Stimulated activated CD8-positive, alpha-beta memory T cell treated with anti-CD3 and anti-CD28 coated beads, Interleukin-7, amount 100 ng/mL, for 4 hours (primary cell): ENCODE measurements at places on chromosomes 2 and 18.

GRCh38 chr2:45649858-45650811 lies 1.3 kb upstream of the PRKCE start:
- DNase-seq, result peak; percentile 30

DNA sequence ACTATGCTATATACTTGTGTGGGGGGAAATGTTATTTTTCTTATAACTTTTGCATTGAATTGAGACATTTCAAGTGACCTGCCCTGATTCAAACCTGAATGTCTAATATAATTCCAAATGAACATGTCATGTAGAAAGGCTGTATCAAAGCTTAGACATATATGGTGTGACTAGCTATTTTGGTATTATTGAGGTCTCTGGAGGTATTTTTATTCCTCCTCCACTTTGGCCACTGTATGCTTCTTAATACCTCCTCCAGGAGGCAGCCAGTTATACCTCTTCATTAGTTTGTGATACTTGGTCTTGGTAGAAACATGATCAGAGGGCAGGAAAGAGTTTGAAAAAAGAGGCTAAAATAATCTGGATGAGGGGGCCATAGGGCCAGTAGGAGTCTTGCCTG lies 217.1 kb downstream of the TCF4 start:
- no peak for DNase-seq

GRCh38 chr2:187034434-187034833 lies 185.5 kb upstream of the ZSWIM2 start:
- DNase-seq, result no peak

- no peak for DNase-seq
These were observed 36.0 kb downstream of the SETBP1 start for GRCh38 chr18:44716697-44717163.

- no peak for DNase-seq
These were observed 76.4 kb upstream of the CYRIA start for GRCh38 chr2:16742026-16742425.
